ENCODE measurements at places on chromosomes 1 and 21.

- DNase-seq: no peak
Measured at GRCh38 chr1:94332952-94333351, 85.2 kb upstream of the ABCD3 start.

DNA sequence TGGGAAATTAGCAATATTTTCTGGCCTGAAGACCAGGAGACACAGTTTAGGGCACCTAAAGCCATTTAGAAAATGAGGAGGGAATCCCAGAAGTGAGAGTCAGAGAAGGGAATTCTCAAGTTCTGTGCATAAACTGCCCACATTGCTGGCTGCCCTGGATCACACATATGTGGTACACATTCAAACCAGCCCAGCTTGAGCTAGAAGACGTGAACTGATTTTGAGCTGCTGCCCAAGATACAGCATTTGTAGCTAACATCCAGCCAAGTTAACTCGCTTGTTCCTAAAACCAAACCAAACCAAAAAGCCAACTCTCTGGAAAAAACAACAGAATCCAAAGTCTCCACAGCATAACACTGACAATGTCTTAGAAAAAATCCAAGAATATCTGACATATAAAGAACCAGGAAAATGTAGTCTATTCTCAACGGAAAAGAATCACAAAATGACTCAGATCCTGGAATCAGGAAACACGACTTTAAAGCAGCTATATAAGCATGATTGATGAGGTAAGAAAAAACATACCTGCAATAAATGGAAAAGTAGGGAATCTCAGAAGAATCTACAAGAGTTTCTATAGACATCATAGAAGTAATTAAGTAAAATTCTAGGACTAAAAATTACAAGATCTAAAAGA lies 18.2 kb upstream of the QSOX1 start:
- DNase-seq: no peak

- DNase-seq: peak; percentile 77
Measured at GRCh38 chr1:168112673-168113305, 23.9 kb downstream of the GPR161 start.

DNA sequence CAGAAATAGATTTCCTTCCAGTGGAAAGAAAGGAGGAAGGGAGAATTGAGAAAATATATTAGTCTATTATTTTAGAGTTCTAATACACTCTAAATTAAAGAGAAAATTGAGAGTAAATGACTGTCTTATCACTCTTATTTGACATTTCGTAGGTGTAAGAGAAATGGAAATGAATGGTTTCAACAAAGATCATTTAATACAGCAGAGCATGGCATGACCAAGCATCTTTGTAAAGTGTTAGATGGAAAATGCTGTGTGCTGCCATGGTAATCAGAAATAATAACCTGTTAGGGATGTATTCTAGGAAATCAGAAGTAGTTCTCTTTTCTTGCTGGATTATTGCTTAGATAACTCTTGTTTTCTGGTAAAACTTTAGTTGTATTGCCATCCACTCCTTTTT lies 90.9 kb downstream of the GIPC2 start:
- DNase-seq: no peak

DNA sequence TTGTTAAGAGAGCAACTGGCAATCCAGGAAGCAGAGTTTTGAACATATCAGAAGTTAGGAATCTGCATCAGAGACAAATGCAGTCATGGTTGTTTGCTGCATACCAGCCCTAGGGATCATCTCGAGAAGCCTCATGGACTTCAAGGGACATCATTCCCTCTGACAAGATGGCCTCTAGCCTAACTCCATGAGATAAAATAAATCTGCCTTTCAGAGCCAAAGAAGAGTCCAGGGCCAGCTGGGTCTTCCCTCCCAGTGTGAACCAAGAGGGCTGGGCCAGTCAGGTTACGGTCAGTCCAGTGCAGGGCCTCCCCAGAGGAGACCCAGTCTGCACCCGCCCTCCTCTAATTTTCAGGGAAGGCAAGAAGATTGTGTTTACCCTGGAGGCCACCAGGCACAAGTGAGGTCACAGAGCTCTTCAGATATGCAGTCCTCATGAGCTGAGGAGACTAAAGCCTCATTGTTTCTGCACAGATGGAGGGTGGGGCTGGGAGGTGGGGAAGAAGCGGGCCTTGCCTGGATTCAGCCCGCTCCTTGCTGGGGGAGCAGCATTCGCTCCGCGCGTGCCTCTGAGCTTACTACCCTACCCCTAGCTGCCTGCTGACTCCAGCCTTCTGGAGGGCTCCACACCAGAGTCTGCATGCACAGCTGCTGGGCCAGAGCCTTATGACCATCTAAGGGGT lies 52.8 kb downstream of the CAPN2 start:
- no peak for DNase-seq

- DNase-seq: no peak
Measured at GRCh38 chr1:183572721-183573120, 17.5 kb downstream of the NCF2 start.

GRCh38 chr1:199173356-199173755 lies 534.5 kb downstream of the PTPRC start:
- no peak for DNase-seq

GRCh38 chr1:2314803-2315673 lies 76.3 kb downstream of the MORN1 start:
- DNase-seq: peak; percentile 77

DNA sequence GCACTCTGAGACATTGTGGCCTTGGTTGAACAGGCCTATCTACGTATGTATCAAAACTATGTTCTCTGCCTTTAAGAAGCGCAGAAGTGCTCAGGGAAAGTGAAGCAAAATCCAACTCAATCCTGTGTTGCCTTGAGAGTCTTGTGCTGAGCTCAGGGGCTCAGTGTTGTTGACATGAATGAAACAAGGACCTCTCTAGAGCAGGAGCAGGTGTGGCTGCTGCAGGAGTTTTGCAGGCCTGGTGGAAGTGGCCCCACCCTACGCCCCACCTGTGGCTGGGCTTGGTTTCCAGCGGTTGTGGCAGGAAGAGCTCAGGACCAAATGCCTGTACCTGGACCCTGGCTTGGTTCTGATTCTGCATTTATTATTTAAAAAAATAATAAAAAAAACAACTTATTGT lies 20.9 kb downstream of the CA6 start:
- DNase-seq: no peak

GRCh38 chr1:33826311-33826710 lies 37.6 kb upstream of the HMGB4 start:
- DNase-seq: no peak

DNA sequence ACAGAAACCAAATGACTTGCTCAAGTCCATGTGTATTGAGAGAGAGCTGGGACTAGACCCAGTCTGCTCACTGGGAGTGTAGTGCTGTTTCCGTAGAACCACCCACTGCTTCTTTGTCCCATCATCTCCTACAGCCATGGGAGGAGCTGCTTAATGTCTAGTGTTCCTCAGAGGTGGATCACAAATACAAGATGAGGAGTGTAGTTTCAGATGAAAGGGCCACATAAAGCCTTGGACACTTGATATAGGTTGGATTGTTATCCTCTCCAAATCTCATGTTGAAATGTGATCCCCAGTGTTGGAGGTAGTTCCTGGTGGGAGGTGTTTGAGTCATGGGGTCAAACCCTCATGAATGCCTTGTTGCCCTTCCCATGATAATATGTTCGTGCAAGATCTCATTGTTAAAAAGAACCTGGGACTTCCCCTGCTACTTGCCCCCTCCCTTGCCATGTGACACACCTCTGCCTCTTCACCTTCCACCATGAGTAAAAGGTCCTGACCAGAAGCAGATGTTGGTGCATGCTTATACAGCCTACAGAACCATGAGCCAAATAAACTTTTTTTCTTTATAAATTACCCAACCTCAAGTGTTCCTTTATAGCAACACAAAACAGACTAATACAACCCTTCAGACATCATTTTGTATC lies 127.5 kb upstream of the DNAH14 start:
- no peak for DNase-seq

- DNase-seq: no peak
Measured at GRCh38 chr1:28409090-28409489, 39.5 kb downstream of the PHACTR4 start.

DNA sequence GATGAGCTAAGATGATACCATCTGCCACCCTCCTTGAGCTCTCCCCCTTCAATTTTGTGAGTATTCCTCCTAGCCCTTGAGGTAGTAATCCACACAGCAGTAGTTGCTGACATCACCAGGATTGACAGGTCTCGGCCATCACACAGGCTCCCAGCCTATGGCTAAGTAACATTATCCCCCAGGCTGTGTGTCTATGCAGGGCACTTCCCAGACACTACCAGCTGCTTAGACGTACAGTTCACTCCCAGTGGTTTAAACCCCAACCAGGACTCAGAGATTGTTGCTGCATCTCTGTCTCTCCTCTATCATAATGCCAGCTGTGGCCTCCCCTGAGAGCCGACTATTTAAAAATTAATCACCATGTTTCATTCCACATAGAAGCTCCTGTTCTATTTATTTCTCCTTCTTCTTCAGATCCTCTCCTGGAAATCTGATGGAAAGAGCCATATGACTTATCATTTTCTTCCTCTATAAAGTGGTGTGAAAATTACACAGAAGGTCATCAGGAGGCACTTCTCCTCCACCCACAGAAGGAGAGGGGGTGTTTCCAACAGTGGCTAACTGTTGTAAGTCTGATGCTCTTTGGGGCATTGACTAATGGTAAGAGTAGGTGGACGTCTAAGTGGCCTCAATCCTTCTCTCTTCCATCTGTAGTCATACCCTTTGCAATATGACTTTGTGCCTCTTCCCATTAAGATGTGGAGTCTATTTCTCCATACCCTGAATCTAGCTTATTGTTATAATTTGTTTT lies 396.3 kb downstream of the SETD4 start:
- DNase-seq: no peak

- DNase-seq: peak; percentile 81
Measured at GRCh38 chr1:64864018-64864940, 102.1 kb downstream of the JAK1 start.

GRCh38 chr1:93362237-93362636 lies 16.5 kb downstream of the DR1 start:
- DNase-seq: no peak

GRCh38 chr1:246065592-246065991 lies 441.5 kb downstream of the SMYD3 start:
- DNase-seq: no peak

DNA sequence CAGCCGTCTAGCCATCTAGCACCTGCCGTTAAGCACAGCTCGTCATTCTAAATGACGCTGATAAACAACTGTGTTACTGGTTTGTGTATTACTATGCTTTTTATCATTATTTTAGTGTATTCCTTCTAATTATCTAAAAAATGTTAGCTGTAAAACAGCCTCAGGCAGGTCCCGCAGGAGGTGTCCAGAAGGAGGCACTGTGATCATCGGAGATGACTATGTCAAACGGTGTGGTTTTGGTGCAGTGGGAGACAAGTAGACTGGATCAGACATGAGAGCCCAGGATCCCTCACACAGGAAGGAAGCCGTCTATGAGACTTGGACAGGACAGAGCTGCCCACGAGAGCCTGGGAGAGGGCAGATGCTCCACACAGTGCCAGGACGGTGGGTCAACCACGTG lies 55.3 kb upstream of the COL6A1 start:
- no peak for DNase-seq

DNA sequence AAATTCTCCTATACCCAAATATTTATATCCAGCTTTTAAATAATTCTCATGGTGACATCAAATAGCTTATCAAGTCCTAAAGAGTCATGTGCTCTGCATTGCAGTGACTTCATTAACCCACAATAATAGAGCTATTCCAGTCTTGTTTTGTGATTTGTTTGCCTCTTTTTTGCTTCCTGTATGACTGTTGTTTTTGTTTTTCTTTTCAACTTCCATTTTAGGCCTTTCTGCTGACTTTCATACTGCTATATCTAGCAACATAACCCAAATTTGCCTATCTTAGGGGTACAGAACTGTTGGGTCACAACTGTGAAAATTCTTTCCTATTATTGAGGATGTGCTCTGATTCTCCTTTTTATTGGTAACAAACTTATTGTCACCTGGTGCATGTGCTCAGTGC lies 30.3 kb downstream of the SPATA17 start:
- DNase-seq: no peak

DNA sequence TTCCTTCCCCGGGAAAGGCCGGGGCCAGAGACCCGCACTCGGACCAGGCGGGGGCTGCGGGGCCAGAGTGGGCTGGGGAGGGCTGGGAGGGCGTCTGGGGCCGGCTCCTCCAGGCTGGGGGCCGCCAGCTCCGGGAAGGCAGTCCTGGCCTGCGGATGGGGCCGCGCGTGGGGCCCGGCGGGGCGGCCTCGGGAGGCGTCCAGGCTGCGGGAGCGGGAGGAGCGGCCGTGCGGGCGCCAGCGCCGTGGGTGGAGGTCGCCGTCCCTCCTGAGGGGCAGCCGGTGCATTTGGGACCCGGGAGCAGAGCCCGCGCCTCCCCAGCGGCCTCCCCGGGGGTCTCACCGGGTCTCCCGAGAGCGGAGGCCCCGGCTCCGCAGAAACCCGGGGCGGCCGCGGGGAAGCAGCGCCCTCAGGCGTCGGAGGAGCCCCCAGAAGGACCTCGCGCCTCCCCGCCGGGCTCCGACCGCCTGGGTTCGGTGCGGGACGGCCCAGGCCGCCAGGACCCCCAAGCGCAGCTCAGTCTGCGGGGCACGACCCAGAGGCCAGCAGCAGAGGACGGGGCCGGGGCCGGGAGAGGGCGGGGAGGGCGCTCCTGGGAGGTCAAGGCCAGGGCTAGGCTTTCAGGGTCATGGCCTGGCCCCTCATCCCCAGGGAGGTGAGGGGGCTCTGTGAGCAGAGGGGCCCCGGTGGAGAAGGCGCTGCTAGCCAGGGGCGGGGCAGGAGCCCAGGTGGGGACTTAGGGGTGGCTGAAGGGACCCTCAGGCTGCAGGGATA lies 7.2 kb upstream of the SLX9 start:
- peak; percentile 87 for DNase-seq

Measured in aorta (tissue), 5 donors.